ENCODE measurements at places on chromosomes 11 and 22.

DNA sequence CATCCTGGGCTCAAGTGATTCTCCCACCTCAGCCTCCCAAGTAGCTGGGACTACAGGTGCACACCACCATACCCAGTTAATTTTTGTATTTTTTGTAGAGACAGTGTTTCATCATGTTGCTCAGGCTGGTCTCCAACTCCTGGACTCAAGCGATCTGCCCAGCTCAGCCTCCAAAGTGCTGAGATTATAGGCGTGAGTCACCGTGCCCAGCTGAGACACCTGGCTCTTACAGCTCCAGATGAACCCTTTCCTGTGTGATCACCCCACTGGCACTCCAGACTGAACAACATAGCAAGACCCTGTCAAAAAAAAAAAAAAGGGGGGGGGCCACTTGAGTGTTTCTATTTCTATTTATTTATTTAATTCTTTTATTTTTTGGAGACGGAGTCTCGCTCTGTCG, 1.0 kb upstream of the ADSL start:
- DNase-seq = peak; percentile 49

DNA sequence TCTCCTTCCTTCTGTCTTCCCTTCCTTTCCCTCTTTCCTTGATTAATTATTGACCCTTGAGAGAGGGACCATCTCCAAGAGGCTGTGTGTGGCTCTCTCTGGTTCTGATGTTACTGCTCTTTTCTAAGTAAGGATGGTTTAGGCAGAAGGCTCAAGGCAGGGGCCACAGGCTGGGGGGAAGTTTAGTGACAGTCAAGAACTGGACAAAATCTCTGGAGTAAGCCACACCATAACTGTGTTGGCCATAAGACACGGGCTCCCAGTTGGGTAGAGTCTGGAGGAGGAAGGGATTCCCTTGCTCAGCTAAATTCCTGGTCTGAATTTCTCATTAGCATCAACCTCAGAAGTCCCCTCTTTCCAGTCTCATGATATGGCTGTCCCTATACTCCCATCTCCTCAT, 74.7 kb downstream of the BUD13 start:
- DNase-seq = no peak

- no peak for DNase-seq
These were observed 106.0 kb downstream of the EFCAB6 start for GRCh38 chr22:43706151-43706550.

DNA sequence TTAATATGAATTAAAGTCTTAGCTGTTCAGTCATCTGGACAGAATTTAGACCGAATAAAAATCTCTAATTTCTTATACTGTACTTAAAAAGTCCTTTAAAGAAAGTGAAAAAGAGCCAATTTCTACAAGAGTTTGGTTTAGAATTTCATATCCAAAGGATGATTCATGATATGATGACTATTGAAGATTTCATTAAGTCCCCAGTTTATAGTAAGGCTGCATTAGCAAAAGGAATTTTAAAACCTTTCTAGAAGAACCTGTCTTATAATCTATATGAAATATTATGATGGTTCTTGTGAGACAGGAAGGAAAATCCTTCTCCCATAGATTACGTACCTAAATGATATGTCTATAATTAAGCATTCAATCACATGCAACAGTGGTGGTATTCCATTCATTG, 34.8 kb downstream of the TSG101 start:
- DNase-seq = no peak

- no peak for DNase-seq
These were observed 283.0 kb upstream of the NARS2 start for GRCh38 chr11:78857688-78858087.

- DNase-seq = no peak
These were observed 15.8 kb downstream of the CDKN1C start for GRCh38 chr11:2869561-2870427.

DNA sequence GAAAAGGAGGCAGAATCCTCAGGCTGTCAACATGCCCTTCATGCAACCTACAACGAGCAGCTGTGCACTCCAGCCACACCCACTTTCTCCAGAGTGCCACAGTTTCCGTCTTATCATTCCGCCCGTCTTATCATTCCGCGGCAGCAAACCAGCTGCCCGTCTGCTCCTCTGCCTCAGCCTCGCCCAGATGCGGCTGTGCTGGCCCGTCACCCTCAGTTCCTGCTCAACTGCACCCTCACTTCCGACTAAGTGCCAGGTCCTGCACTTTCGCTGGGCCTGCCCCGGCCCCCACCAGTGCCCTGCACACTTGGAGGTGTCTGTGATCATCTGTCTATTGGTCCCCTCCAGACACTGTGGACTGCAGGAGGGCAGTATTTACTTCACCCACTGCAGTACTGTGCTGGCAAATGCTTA, 43.7 kb downstream of the MICAL3 start:
- DNase-seq = peak; percentile 52

DNA sequence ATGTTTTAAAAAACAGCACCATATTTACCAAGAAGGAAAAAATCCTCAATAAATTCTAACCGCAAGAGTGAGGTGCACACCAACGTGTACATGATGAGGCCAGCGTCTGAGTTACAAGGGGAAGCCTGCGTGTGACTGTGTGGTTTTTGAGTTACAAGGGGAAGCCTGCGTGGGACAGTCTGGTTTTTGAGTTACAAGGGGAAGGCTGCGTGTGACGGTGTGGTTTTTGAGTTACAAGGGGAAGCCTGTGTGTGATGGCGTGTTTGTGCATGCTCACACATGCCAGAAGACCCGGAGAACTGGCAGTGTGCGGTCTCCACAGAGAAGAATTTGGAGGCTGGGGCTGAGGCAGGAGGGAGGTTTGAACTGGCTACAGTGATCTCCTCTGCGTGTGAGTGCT, 1376.4 kb downstream of the TBC1D22A start:
- DNase-seq = no peak

DNA sequence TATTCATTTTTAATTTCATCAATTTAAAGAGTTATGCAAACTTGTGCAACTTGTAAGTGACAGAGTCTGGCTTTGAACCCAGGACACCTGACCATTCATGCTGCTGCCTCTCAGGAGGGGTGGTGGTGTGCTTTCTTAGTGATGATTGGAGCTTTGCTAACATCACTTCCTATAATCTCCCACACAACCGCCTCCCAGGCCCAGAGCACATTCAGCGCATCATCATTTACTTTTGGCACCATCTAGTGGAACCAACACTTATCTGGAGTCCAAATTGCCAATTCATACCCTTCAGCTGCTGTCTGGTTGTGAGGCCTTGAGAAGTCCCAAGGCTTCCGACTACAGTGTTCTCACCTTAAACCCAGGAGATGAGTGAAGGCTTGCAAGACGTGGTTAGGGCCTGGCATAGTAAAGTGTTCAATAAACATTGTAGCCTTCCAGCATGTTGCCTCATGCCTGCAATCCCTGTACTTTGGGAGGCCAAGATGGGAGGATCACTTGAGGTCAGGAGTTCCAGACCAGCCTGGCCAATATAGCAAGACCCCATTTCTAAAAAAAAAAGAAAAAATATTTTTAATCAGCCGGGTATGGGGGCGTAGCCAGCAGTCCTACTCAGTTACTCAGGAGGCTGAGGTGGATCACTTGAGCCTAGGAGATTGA, 1.1 kb upstream of the TTLL1 start:
- peak; percentile 61 for DNase-seq

GRCh38 chr22:38017272-38017920, 33.0 kb upstream of the SOX10 start:
- no peak for DNase-seq

- DNase-seq = no peak
These were observed 37.2 kb downstream of the SLC35F2 start for GRCh38 chr11:107821199-107821927.

GRCh38 chr22:45702981-45703380, 31.3 kb downstream of the ATXN10 start:
- DNase-seq = no peak

DNA sequence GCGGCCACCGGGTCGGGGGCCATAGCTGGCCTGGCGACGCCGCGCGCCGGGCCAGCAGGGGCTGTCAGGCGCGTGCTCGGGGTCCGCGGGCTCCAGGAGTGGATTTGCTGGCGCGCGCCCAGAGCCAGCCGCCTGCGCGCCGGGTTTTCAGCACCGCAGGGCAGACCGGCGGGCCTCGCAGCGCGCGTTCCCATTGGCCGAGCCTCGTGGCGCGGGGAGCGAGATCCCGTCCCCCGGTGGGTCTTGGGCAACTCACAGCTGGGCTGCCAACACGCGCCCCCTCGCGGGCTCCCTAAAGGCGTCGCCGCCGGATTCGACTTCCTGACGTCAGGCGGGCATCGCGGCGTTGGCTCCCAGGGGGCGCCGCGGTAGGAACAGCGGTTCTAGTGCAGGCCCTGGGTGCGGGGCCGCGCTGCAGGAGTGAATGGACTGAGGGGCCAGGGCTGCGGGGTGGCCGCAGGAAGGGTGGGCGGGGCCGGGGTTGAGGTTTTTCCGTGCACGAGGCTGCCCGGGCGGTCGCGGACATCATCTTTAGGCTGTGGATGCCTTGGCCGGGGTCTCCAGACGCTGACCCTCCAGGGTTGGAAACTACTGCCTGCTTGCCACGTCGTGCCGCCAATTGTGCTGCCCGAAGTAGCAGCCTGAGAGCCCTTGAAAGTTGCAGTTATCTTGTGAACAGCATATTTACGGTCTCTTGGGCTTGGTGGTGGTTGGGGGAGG, at the start of gene FADS1:
TSS of gene FADS1 (minus strand) at position 268 of the 720 bp plus-strand sequence. CDS start at position 194, 74 bp downstream.
- peak; percentile 81 for DNase-seq

- no peak for DNase-seq
These were observed 13.3 kb downstream of the MS4A13 start for GRCh38 chr11:60528465-60528864.

DNA sequence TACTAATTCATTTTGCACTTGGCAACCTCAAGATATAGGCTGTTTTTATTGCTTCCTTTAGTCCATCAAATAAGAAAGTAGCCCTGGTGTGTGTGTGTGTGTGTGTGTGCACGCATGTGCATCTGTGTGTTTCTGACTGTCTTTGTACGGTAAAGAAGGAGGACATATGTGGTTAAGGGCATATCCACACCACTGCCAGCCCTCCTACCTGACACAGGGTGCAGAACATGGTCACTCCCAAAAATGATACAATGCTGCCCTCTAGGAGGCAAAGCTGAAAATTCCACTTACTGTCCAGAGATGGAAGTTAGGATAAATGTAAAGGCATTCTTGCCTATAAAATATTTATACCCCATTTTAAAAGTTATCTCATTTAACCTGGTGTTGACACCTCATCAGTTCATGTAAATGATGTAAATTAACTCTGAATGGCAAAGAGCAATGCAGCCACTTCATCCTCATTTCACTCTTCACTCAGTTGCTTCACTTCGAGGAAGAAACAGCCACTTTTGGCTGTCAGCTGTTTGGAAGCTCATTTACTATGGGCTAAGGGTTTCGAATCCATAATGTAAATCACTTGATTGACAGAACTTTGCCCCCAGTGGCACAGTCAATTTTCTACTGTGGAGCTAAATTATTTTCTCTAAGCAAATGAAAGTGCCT, 83.1 kb upstream of the MTNR1B start:
- no peak for DNase-seq

DNA sequence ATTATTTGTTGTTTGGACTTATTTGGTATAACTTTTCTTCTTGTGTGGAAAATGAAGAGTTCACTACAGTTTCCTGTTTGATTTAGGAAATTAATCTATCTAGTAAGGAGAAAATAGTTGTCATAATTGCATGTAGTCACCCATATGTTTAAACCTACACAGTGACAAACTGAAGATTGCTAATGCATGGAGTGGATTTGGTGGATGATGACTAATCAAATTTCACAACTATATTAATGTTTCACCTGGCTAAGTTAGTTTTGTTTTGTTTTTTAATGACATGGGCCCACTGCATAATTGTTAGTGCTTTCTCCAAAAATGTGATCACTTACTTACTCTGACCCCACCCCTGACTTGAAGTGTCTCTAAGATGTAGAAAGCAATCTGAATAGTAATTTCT, 170.6 kb downstream of the DYNC2H1 start:
- DNase-seq = no peak

GRCh38 chr11:106137061-106137460, 59.6 kb downstream of the AASDHPPT start:
- no peak for DNase-seq

DNA sequence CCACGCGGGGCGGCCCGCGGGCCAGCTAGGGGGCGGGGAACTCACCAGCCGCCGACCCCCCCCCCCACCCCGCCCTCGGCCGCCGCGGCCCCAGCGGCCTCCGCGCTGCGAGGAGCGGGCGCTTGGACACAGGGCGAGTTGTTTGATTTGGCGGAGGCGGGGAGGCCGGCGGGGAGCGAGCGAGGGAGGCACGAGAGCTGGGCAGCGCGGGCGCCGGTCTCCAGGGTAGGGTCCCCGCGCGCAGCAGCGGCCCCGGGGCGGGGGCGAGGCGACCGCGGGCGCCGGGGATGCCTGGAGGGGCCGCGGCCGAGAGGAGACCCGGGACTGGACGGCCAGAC, 64.4 kb downstream of the NAV2 start:
- no peak for DNase-seq

DNA sequence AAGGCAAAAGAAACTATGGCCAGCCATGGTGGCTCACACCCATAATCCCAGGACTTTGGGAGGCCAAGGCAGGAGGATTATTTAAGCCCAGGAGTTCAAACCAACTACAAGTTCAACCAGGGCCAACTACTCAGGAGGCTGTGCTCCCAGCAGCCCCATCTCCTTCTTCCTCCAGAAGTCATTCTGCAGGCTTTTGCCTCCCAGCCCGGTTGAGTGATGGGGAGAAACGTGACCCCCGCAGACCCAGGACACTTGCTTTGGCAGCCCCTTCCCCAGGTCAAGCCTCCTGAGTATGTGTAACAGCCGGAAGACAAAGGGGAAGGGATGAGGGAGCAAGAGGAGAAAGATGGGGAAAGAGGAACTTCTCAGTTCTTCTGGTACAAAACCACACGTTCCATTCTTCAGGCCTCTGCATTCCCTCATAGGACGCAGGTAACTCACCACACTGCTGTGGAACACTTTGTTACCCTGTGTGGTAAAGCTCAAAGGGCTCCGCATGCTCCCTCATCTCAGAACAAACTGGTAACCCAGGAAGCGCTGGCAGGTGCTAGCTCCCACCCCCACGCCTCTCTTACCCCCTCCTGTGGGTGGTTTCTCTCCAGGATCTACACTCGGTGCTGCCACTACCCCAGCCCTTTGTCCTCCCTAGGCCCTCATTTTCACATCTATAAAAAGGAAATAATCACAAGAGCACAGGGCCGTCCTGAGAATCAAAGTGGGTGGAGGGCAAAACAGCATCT, 4.0 kb downstream of the SULT4A1 start:
- DNase-seq = no peak

DNA sequence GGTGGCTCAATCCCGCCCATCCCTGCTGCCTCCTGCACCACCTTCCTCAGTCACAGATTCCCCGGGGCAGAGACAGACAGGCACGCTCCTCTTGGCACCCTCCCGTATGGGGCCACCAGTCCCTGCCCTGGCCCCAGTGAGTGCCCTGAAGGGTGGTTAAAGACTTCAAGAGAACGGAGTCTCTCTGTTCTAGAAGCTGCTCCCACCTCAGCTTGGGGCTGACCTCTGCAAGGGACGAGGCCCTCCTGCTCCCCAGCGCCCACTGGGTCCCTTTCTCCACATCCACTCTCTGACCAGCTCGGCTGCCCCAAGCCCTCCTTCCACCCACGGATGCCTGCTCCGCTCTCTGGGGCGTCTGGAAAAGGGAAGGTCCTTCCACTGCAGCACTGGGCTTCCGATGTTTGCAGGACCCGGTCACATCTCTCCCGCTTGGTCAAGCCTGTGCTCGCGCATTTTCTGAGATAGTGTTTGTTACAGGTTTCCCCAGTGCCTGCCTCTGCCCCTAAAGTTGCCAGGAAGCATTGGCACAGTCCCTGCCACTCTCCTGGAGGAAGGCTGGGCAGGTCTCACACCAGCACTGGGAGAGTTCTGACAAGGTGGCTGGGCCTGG, 1487.9 kb downstream of the TBC1D22A start:
- no peak for DNase-seq

- DNase-seq = no peak
These were observed 558.4 kb upstream of the ANO5 start for GRCh38 chr11:21634491-21634890.
